ENCODE measurements at places on chromosomes 1 and 21. TPM values are rescaled to one million over a fixed set of nuclear protein-coding genes. Genes with fewer than 3 reads are reported as not detected.

GRCh38 chr1:179314928-179315327 lies 21.3 kb downstream of the SOAT1 start:
- H3K27me3 ChIP-seq: no peaks in the 10 kb centered on the region
- no peak overlapping the region for H3K4me3 ChIP-seq
- peaks cover 4% of the 10 kb centered on the region for H3K36me3 ChIP-seq
- DNase-seq: no peak

- H3K36me3 ChIP-seq: no peaks in the 10 kb centered on the region
- peaks cover 21% of the 10 kb centered on the region for H3K27me3 ChIP-seq
- no peak overlapping the region for H3K4me3 ChIP-seq
- no peaks in the 10 kb centered on the region for H3K4me1 ChIP-seq
- no peak for DNase-seq
Measured at GRCh38 chr21:46120301-46121285, 22.7 kb downstream of the COL6A2 start.

GRCh38 chr1:221228594-221228993 lies 349.4 kb downstream of the HLX start:
- no peak overlapping the region for H3K4me3 ChIP-seq
- H3K36me3 ChIP-seq: no peaks in the 10 kb centered on the region
- no peaks in the 10 kb centered on the region for H3K27me3 ChIP-seq
- H3K4me1 ChIP-seq: no peaks in the 10 kb centered on the region

Gene BRDT
- not detected for total RNA-seq

Gene OPRD1
- total RNA-seq: 0.02 TPM

Gene CBR1
- 15.1 TPM for total RNA-seq

DNA sequence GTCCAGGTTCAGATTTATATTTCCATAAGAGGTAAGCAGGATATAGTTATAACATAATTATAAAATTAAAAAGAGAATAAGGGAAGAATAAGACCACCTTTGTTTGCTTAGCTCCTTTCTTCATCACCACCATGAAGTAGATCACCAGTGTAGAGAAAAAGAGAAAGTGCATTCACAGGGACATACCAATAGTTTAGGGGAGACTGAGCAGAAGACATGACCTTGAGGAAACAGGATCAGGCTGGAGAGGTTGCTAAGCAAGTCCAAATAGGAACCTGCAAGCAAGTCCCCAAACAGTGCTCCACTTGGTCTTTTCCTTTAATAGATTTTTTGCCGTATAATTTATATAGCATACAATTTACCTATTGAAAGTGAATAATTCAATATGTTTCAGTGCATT lies 63.0 kb downstream of the KCNT2 start:
- DNase-seq: no peak
- peaks cover 4% of the 10 kb centered on the region for H3K4me1 ChIP-seq
- no peak overlapping the region for H3K27ac ChIP-seq

- peaks cover 40% of the 10 kb centered on the region for H3K4me1 ChIP-seq
- peaks cover 34% of the 10 kb centered on the region for H3K36me3 ChIP-seq
- DNase-seq: peak; percentile 59
- peak overlapping the region; percentile 95 for H3K4me3 ChIP-seq
Measured at GRCh38 chr1:156750711-156751450, 594 bp downstream of the HDGF start.

Gene VANGL2
- 3.4 TPM for total RNA-seq

Gene CD1B
- total RNA-seq: not detected

Gene DDOST
- total RNA-seq: 204 TPM
